ENCODE measurements at places on chromosomes 13 and 19.

DNA sequence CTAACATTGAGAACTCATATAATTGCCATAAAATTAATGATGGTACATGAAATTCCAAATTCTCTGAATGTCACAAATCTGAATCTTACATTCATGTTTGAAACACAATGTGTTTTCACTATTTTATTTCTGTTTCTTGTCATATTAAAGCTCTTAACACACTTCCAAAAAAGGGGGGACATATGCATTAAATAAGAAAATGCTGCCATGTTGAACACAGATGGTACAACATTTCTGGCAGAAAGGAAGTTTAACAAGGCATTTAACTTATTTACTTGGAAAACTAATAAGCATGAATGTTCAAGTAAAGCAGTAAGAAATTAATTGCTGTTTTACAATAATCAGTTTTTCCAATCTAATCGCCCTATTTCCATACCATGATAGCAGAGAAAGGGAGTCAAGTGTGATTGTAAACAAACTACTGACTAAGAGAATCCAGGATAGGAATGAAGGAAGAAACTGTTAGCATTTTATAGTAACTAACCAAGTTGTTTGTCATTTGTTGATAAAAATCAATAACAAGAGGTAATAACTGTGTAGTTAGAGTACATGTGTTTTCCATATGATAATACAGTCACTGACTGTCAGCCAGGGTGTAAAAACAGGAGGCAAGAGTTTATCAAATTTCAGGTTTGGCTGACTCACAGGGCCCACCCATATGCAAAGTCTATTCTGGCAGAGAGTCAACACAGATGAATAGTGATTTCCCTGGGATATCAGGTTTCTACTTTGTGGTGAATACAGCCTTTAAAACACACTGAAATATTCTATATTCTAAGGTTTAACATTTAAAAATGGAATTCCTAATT is 5.7 kb upstream of the FOXO1 start:
- DNase-seq, result no peak

DNA sequence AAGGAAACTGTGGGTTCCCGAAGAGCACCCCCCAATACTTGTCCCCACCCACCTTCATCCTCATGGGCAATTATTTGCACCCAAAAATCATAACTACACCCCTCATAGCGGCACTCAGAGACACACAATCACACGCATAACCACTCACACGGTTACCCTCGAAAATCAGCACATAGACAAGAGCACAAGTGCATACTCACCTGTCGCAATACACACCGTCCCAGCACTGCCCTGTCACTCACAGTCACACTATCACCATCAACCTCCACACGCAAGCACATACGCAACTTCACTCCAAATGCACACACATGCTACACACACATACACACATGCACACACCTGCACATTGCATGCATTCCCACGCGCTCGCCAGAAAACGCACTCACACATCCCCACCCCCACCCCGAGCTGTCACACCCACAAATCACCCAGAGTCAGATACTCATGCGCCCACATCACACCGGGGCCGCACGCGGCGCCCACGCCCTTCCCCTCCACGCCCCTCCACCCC is 535 bp downstream of the COL5A3 start:
- DNase-seq, result no peak

DNA sequence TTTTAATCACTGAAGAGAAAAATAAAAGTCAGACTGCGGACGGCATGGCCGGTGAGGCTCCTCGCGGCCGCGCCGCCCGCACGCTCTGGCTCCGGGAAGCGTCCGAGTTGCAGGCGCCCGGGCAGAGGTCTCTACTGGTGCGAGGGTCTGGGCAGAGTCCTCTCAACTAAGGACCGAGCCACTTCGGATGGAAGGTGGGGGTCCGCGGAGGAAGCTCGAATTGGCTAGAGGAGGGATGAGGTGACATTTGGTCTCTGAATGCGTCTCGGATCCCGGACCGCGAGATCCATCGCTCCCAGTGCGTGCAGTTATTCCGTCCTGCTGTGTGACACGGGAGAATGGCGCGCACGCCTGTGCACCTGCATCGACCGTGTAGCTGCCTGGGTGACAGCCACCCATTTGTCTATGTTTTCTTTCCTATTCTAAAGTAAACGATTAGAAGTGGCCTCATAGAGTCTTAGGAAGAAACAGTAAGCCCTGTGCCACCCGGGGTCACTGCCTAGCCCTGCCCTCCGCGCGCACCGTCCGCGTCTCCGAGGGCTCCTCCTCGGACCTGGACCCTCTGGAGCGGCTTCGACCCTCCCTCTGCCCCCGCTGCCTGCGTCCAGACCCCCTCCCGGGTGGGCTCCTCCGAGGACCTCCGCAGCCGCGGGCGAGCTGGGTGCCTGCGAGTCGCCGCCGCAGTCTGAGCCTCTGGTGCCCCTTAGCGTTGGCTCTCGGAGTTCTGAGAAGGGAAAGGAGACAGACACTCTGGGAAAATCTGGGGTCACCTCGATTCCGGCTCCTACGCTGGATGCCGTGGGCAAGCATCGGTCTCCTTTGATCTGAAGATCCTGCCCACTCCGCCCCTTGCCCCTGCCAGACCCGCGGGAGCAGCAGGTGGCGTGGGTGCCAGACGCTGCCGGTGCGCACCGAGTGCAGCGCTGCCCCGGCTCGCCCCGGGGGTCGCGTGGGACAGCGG is 347.4 kb downstream of the LIG4 start:
- DNase-seq, result no peak

DNA sequence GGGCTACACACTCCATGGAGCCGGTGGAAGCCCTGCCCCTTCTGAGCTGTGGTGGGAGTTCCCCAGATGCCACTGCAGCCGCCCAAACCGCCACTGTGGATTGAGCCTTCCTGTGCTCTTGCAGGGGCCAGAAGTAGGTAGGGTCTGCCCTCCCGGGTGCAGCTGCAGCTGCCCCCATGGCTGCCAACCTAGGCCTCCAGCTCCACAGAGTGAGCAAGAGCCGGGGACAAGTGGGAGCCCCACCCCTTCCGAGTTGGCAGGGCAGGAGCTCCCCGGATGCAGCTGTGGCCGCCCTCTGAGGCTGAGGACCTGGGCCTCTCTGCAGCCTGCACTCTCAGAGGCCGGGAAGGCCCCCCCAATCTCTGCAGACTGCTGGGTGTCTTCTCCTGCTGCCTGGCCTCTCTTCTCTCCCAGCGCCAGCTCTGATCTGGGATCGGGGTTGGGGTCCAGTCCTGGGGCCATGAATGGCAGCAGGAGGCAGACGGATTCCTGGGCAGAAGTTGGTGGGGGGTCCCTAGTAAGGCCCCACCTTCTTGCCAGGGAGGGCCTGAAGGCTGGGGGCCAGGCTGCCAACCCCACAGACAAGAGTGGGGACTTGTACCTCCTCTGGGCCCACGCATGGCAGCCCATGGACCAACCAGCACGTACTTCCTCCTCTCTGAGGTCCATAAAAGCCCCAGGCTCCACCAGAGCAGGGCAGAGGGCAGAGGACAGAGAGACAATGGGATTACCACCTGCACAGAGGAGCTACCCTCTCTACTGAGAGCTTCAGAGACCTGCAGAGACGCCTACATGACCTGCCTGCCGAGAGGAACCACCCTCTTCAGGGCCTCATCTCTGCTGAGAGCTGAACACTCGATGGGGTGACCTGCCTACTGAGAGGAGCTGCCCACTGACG is 28.9 kb downstream of the AP2S1 start:
- peak; percentile 63 for DNase-seq

GRCh38 chr19:49287141-49287770 is 37.7 kb downstream of the SLC6A16 start:
- no peak for DNase-seq

DNA sequence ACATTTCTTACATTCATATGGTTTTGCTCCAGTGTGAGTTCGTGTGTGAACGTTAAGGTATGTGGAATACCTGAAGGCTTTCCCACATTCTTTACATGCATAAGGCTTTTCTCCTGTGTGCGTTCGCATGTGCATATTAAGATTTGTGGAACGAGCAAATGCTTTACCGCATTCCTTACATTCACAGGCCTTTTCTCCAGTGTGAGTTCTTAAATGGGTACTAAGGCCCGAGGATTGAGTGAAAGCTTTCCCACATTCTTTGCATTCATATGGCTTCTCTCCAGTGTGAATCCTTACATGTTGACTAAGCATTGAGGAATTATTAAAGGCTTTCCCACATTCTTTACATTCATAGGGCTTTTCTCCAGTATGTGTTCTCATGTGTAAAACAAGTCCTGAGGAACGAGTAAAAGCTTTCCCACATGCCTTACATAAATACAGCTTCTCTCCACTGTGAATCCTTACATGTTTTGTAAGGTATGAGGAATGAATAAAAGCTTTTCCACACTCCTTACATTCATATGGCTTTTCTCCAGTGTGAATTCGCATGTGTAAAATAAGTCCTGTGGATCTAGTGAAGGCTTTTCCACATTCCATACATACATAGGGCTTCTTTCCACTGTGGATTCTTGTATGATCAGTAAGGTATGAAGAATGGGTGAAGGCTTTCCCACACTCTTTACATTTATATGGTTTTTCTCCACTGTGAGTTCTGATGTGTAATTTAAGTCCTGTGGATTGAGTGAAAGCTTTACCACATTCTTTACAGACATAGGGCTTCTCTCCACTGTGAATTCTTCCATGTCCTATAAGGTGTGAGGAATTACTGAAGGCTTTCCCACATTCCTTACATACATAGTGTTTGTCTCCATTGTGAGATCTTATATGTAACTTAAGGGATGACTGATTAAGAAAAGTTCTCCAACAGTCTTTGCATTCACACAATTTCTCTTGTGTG is 10.7 kb downstream of the ZNF846 start:
- no peak for DNase-seq

DNA sequence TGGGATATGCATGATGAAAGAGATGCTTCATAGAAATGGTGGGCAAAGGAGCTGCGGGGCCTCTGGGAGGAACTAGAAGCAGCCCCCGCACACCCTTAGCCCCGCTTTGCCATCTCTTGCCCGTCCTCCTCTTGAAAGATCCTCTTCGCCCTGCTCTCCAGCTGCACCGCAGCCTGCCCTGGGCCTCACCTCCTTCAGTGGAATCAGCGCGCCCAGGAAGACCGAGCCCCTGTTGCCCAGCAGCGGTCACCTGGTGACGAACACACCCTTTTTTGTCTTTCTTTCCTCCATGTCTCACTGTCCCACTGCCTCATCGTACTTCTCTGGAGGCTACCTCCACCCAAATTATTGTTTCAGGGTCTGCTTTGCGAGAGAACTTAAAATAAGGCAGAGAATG is 807.6 kb downstream of the UQCRFS1 start:
- no peak for DNase-seq

DNA sequence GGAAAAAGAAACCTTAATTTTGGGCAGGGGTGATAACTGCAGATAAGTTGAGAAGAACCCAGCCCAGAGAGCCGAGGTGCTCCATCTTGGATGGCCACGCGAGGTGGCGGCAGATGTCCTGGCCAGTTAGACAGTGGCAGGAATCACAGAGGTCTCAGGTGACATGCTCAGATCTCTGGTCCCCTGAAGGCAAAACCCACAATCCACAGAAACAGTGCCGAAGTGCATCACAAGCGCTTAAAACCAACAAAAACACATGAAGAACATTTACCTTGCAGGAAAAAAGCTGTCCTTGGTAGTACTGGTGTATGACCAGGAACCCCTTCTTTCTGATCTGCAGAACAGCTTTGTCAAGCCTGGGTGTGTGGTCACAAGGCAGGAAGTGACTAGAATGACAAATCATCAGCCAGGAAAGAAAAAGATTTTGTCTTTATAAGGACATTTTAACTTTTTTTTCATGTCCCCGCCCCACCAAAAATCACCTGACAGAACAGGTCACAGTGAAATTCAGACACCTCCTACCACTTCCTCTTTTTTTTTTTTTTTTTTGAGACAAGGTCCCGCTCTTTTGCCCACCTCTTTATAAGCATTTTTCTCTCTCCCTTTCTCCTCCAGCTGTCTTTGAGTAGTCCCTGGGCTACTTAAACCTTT is at the start of gene LCP1:
Gene LCP1 (minus strand): TSS at position 338 of the 651 bp plus-strand sequence. CDS start 22,515 bp downstream, outside the sequence.
- peak; percentile 93 for DNase-seq

GRCh38 chr13:36769126-36769525 is 49.9 kb upstream of the RFXAP start:
- DNase-seq, result no peak

GRCh38 chr19:53870485-53870844 is 2.8 kb downstream of the MYADM start:
- DNase-seq, result no peak

- DNase-seq, result no peak
These were observed 150.3 kb upstream of the TSHZ3 start for GRCh38 chr19:31499281-31500196.

DNA sequence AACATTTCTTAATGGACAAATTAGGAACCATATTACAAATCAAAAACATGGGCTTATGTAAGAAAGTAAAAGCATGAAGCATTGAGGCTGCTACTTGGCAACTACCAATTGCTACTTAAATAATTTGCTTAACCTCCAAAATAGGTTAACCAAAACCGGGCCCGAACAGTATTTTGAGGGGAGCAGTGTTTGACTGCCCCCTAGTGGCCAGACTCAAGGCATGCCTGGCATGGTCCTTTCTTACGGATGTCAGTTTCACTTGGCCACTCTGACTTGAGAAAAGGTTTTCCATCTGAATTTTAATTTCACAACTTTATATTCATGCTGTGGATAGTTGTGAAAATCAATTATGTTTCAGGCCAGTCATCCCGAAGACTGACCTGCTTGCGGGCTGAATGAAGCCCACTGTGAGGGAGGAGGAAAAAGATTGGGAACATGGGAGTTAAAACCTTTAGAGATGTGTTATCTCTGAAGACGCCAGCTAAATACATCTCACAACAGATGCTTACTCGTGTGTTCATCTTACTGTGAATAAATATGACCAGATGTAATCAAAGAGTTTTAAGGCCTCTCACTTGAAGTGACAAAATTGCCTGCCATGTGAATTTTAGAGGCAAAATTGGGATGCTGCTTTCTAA is 2.9 kb downstream of the RXFP2 start:
- DNase-seq, result peak; percentile 74

DNA sequence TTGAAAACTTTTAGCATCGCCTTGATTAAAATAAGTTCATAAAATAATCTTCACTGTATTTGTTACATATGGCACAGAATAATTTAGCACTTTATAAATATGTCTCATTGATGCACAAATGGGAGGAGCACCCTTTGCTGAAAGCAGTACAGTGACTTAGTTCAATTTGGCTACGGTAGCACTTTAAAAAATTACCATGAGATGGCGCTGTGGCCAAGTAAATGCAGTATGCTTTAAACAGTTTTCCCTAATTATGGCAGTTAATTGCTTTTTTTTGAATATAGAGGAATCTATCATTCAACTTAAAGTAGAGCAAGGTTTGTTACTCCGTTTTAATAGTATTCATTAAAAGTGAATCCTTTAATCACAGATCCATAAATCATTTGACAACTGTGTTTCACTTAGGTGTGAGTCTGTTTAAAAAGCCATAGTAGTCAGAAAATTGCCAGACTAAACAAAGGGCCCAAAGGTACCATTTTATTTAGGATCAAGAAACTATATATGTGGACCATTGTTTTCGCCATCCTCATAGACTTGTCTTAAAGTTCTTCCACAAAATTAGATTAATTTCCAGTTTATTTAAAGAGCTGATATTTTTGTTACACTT is 34.7 kb upstream of the ESD start:
- peak; percentile 54 for DNase-seq
